HFFc6 (cell line): ENCODE measurements at places on chromosomes 4 and X.
A peak's percentile ranks its signal among the peaks of the same experiment; 100 is the strongest.

GRCh38 chrX:15509845-15510244, 9.2 kb downstream of the BMX start:
- DNase-seq: no peak

DNA sequence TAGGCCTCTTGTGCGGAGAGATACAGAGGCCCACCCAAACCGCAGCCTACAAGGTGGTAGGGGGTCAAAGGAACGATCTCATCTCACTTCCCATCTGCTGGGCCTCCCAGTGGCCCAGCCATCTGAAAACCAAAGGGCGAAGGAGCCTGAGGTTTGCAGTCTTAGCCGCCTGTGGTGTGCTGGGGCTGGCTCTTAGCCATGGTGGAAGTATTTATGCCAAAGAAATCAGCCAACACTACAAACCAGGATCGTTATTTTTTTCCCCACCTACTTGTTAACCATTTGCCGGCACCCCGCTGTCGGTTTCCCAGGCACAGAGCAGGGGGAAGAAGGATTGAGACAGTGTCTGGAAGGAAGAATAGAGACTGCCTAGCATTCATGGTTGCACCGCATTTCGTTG, 30.9 kb upstream of the CDKL5 start:
- no peak for DNase-seq

DNA sequence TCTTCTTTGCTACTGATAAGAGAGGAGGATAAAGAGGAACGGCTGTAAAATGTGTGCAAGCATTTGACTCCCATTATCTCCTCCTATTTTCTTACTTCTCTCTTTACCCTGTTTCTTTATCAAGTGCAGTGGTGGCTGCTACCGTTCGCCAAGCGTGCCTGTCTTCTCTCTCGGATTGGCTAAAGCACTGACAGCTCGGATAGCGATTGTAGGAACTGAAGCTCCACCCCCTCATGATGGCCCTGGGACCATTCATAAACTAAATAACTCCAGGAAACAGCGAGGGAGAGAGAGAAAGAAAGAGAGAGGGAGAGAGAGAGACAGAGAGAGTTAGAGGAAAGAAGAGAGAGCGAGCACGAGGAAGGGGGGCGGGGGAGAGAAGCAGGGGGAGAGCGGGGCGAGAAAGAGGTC, 305 bp upstream of the MAB21L2 start:
- no peak for DNase-seq

GRCh38 chrX:23332101-23332887, 2.4 kb upstream of the PTCHD1 start:
- no peak for DNase-seq

DNA sequence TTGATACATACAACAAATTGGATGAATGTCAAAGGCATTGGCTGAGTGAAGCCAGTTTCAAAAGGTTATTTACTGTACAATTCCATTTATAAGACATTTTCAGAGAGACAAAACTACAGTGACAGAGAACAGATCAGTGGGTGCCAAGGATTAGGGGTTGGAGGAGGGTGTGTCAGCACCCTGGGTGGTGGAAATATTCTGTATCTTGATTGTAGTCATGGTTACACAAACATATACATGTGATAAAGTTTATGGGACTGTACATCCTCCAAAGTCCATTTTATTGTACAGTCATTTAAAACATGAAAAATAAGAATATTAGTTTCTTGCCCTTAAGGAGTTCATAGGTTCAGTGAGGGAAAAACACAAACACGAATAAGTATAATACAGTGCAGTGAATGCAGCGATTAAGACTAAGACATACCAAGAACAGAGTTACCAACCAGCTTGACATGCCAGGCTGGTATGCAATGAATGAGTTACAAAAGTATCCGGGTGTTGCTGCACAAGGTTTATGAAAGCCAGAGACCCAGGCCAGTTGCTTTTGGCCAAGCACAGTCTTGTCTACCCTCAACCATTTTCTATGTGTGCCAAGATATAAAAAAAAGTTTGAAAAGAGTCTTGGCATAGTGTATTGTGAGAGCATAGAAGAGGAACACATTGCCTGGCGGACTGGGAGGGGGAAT, 123.6 kb downstream of the MSL3 start:
- no peak for DNase-seq

DNA sequence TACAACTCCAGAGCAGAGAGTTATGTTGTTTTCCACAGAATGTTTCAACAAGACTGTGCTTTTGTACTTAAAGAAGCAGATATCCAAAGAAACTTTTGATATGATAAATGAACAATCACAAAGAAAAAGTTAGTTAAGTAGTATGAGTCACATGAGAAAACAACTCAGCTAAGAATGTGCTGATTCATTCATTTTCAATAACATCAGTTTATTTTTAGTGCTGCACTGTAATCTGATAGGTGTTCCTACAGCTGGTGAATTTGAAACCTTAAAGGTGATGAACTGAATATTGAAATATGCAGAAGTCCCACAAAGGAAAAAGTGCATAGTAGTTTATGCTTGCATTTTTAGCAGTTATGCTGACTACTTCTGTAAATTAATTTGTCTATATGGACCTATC, 180.3 kb upstream of the TENM3 start:
- peak; percentile 68 for DNase-seq

DNA sequence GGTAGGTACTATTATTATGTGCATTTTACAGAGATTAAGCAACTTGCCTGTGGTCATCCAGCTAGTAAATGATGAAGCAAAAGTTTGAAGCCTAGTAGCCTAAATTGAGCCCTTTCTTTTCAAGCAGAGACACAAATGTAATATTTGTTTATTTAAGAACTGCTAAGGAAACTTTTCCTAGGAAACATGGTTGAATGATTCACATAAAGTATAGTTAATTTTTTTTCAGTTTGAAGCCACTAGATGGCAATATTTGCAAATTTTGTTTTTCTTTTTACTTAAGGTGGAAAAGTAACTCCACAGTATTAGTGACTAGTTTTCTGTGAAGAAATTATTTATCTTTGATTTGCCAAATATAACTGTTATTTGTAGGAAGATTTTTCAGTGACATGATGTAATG, 52.8 kb upstream of the ANKRD17 start:
- peak; percentile 62 for DNase-seq

DNA sequence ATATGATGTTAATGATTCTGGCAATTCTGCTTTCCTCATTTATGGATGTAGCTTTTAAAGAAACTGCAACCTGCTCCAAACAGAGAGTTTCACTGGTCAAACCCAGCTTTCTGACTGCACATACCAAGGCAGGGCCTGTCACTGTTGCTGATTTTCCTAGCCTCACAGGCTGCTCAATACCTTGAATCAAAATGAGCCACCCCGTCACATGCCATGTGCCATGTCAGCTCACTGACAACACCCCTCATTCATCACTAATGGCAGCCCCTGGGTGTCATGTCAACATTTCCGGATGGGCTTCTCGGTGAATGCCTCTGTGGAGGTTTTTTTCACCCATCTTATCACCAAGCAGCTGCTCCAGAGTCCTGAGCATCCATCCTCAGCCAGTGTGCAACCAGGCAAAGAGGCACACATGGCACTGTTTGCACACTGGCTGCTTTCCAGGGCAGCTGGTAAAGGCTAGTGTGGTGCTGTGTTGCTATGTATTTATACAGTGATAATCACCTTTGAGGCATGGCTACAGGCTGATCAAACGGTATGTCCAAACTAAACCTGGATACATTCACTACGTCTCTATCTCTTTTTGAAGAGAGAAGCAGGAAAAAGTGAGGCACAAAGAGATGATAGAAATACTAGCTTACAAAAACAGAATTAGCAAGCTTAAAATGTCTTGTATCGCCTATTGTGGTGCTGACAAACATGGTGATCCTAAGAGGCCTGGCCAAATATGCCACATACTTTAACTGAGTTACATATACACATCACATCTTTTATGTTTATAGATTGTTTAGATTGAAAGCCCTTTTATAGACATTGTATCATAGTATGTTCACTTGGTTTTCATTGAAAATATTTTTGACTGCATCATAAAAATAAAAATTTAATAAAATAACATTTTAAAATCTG, 94.6 kb upstream of the INPP4B start:
- no peak for DNase-seq

- DNase-seq: no peak
Observed at GRCh38 chrX:52852110-52852860, 15.6 kb downstream of the XAGE3 start.

DNA sequence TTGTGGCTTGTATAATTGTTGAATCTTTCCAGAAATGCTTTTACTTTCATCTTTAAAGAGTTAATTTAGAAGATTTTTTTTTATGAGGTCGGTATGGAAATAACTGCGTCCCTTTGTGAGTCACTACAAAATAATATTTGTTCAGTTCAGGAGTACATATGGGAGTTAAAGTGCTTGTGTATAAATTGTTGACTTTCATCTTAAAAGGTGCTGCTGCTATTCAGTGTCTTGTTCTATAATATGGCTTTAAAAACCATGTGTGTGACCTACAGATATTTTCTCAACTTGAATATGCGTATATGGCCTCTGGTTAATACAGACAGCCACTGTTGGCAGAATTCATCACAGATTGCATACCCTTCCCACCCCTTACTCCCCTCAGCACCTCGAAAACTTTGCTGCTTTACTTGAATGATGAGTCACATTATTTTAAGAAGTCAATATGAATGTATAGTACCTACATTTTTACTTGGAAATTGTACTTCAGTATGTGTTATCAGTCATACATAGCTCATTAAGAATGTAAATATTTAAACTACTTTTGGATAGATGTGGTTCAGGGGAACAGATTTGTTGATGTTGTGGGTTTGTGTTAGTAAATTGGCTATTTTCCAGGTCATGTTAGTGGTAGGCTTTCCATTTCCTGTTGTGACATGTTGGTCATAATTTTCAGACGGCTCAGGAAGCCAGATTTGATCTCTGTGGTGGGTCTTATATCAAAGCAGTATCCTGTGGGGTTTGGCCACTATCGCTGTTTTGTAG, 1.5 kb downstream of the CLCN3 start:
- DNase-seq: peak; percentile 55

DNA sequence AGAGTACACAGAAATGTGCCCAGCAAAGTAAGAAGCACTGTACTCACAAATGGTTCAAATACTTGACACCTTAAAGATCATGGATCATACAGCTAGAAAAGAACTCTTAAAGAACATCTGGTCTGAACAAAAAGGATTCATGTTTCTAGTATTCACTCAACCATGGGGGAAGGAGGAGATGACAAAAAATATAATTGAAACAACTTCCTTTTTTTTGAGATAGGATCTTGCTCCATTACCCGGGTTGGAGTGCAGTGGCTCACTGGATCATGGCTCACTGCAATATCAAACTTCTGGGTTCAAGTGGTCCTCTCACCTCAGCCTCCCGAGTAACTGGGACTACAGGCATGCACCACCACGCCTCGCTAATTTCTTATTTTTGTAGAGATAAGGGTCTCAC, 6.0 kb downstream of the DHX15 start:
- DNase-seq: no peak

GRCh38 chr4:17807446-17807845, 3.1 kb downstream of the DCAF16 start:
- DNase-seq: peak; percentile 36

DNA sequence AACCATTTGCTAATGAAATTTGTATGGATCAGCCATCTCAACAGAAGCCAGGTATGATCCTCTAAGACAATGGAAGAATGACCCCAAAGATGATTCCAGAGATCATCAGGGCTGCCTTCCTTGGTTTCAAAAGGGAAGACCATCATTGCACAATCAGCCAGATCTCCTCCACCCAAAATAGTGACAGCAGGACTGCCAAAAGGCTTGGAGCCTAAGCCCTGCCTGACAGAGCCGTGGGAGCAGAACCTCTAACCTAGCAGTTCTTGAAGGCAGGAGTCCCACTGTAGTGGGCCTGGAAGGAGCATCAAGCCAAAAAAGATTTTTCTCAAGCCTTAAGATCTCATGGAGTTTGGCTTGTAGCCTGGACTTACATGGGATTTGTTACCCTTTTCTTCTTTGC, 226.0 kb downstream of the RASL11B start:
- DNase-seq: no peak
